Stimulated activated CD4-positive, alpha-beta T cell treated with anti-CD3 and anti-CD28 coated beads, Interleukin-12 subunit alpha, Interleukin-12 subunit beta, amount 100 ng/mL, for 48 hours (primary cell): ENCODE measurements at places on chromosomes 5 and 9.

- no peak for DNase-seq
Observed at GRCh38 chr9:128840524-128840923, 10.9 kb upstream of the SPOUT1 start.

- DNase-seq: no peak
Observed at GRCh38 chr9:97365634-97366033, 46.3 kb upstream of the TDRD7 start.

DNA sequence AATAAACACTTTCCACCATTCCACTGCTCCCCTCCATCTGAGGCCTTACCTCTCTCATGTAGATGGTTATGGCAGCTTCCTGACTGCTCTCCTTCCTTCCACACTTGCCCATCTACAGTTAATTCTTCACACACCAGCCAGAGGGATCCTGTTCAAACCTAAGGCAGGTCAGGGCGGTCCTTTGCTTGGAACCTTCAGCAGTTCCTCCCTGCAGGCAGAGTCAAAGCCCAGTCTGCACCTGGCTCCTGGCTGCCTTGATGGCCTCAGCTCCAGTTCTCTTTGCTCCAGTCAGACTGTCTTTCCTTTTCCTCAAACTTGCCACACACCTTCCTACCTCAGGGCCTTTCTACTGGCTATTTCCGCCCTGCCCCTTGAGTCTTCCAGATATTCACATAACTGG lies 30.2 kb upstream of the NR3C1 start:
- no peak for DNase-seq

GRCh38 chr9:94821098-94821887 lies 94.8 kb downstream of the AOPEP start:
- no peak for DNase-seq

- DNase-seq: no peak
Observed at GRCh38 chr5:40029711-40030495, 605.1 kb upstream of the DAB2 start.

GRCh38 chr5:151255621-151256286 lies 2.8 kb downstream of the GM2A start:
- DNase-seq: no peak

DNA sequence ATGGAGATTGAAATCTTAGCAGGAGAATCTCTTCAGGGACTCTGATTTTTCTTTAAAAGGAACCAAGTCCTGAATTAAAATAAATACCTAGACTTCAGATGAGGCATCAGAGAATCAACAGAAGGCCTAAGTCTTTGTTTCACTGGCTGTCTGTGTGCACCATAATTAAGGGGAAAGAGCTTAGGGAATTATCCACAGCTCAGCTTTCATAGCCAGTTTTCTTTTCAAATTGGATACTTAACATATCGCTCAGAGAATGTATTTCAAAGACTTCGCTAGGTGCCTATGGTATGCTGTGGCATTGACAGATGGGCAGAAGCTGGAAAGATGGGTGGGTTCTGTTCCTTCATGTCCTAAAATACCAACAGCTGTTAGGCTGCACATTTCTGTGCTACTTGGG lies 325.8 kb downstream of the TMEM38B start:
- no peak for DNase-seq

GRCh38 chr9:12680341-12680740 lies 12.8 kb upstream of the TYRP1 start:
- no peak for DNase-seq

DNA sequence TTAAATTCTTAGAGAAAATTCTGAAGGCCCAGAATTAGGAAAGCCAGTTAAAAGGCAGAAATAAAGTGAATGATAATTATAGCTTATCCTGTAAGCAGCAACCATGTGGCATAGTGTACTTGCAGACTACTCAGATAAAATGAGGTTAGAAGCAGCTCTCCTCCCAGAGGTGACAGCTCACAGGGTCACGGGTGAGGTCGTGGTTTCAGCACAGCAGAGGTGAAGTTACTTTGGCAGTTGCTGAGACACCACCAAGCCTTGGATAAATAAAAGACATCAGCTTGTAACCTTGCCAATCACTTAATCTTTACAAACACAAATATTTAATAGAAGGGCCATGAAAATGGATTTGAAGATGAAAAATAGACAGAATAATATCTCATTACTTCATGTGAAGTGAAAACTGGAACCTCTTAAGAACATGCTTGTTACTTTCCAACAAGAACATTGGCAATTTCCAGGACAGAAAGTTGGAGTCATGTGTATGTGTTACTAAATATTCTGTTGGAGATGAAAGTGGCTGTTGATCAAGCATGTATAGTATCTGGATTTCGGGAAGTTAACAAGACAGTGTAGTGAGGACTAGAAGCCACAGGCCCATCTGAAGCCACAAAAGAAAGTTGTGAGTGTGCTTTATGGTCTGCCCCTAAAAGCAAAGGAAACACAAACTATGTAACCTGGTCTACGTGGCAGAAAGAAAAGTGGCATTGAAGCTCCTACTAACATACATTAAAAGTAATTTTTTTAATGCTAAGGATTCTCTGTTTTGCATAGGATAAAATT lies 134.4 kb downstream of the ERCC6L2 start:
- peak; percentile 35 for DNase-seq

DNA sequence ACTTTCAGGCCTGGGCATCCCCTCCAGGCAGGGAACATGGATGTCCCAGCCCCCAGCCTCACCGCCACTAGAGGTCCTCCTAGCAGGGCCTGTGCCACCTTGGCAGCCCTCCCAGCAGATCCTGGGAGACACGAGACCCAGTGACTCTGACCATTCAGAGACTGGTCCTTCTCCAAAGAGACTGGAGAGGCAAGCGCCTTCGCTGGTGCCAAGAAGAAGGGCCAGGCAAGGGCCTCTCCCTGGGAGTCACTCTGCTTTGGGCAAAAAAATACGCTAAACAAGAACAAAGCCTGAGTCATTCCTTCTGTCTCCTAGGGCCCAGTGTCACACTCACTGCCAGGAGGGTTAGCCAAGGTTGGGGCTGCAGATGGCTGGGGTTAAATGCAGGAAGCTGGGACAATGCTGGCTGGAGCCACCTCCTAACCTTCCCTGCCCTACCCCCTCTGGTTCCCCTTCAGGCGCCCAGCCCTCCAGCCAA lies 35.3 kb upstream of the SMIM23 start:
- no peak for DNase-seq

DNA sequence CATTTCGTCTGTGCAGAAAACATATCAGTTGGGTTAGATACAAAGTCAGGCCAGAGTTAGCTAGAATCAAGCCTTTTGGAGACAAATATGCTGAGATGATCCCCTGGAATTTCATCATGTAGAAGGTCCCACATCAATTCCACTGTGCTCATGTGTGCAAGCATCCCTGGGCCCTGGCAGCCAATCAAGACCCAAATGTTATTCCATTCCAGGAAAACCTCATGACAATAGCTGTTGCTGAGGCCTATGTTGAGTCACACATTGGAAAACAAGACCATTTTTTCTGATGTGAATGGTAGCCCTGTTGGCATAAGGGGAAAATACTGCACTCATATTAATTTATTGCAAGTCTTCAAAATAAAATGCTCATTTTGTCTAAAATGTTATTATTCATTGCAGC lies 11.5 kb downstream of the SPOCK1 start:
- no peak for DNase-seq

GRCh38 chr9:125479846-125480615 lies 218.4 kb downstream of the GAPVD1 start:
- DNase-seq: no peak

DNA sequence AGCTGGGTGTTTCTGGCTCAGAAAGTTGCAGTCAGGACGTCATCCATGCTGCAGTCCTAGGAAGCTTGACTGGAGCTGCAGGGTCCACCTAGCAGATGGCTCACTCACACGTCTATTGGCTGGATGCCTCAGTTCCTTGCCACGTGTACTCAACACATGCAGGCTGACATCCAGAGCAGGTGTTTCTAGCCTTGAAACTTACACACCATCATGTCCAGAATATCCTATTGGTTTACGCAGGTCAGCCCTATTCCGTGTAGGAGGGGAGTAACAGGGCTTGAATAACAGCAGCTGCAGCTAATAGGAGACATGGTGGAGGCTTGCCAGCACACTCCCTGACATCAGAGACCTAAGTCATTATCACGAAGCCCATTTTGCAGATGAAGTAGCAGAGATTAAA lies 473.5 kb downstream of the ACTL7B start:
- no peak for DNase-seq

DNA sequence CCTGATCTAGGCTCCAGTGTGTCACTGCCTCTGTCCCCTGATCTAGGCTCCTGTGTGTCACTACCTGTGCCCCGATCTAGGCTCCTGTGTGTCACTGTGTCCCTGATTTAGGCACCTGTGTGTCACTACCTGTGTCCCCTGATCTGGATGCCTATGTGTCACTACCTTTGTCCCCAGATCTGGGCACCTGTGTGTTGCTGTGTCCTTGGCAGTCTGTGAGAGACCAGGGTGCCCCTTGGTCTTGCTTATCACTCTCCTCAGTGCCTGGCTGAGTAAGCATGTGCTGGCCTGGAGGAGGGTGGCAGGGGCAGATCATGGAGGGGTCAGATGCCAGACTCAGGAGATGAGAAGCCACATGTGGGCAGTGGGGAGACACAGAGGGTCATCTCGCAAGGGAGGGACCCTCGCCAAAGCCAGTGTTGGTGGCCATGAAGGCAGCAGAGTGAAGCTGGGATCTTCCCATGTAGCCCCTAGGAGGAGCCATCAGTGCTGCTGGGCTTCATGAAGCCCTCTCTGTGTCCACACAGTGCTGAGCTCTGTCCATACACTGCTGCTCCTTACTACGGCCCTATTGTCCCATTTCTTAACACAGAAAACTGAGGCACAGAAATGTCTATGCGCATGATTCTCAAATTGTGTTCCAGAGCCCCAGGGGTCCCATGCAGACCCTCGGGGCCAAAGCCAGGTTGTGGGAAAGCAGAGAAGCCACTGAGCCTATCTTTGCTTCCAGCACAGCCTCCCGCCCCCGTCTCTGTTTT lies 15.5 kb downstream of the OLFML2A start:
- DNase-seq: no peak

GRCh38 chr9:129258124-129258822 lies 80.2 kb upstream of the IER5L start:
- peak; percentile 86 for DNase-seq

DNA sequence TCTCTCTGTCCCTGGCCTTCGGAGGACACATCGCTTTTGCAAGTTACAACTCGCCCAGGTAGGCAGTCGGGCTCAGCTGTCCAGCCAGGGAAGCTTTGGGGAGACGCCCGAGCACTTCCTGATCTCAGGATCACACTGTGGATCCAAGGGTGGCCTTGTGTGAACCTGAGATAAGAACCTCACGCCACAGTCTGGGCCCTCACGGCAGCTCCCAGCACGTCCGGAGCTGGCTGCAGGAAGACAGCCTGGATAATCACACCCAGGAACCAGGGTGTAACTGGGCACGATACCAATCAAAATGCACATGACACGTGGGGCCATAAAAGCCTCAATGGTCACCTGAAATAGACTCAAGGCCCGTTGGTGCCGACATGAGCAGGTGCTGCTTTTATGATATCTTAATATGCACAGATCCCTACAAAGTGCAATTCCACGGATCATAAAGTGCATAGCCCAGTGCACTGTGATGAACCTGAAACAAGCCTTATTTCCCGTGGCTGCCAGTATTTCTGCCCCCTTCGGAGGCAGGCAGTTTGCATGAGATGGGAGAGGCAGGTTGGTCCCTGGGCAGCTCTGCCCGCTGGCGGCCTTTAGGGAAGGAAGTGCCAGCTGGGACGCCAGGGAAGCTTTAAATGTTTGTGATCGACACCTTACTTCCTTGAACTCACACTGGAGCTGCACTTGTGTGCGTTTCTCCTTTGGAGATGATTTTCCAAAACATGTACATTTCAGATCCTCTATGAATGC lies 14.5 kb downstream of the SLC6A18 start:
- no peak for DNase-seq

GRCh38 chr5:139699351-139699750 lies 51.2 kb downstream of the CXXC5 start:
- DNase-seq: no peak

- no peak for DNase-seq
Observed at GRCh38 chr9:93001031-93001430, 53.7 kb downstream of the FGD3 start.

GRCh38 chr5:150278916-150279315 lies 10.7 kb downstream of the CAMK2A start:
- DNase-seq: no peak

DNA sequence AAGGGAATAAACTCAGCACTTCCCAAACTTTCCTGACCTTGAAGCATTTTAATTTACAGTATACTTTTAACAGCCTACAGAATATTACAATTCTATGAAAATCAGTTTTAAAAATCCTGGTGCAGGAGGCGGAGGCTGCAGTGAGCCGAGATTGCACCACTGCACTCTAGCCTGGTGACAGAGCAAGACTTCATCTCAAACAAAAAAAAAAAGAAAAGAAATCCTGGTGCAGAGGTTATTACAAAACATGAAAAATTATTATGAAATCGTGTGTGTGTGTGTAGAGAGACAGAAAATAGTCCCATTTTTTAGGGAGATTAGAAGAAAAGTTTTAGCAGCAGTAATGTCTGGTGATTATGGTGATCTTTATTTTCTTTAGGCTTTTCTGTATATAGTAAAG lies 26.9 kb downstream of the GOLPH3 start:
- DNase-seq: no peak

- no peak for DNase-seq
Observed at GRCh38 chr5:67190861-67191260, 5.7 kb downstream of the CD180 start.

- DNase-seq: no peak
Observed at GRCh38 chr9:19720377-19720776, 68.5 kb downstream of the SLC24A2 start.

DNA sequence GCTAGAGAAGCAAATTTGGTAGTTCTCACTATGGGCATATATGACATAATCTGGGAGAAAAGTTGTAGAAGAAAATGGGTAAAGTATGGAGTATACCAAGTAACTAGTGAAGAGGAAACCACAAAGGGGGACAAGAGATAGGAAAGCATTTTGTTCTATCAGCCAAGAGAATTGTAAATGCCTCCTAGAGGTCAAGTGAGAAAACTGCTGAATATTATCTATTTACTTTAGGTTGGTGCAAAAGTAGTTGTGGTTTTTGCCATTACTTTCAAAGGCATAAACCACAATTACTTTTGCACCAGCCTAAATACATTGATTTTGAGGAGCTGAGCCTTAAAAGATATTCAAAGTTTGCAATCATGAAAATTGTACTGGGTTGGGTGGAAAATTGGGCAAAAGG lies 126.7 kb upstream of the GRHPR start:
- DNase-seq: no peak

DNA sequence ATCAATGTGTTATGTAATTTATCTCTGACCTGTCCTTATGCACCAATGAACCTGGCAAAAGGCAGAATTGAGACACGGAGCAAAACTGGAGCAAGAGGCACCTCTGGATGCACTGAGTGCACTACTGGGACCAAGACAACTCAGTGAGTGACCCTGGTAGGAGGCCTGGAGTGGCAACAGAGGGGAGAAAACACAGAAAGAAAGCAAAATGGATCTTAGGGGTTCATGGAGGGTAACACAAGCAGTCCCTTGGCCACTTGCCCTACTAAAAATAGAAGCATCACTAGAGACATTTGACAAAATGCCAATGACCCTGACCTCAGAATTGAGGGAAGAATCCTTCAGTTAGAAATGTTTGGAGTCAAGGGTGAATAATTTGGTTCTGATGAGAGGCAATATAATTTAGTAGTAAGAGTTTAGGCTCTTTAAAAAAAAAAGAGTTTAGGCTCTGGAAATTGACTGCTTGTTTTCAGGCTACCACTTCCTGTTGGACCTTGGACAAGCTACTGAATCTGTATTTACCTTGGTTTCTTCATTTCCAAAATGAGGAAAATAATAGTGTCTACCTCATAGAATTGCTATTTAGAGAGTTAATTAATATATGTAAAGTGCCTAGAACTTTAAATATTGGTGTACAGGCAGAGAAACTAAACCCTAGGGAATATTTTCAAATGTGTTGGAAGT lies 234.9 kb upstream of the TARS1 start:
- no peak for DNase-seq

GRCh38 chr5:178455480-178455835 lies 134.7 kb downstream of the COL23A1 start:
- no peak for DNase-seq
